ENCODE measurements at places on chromosomes 12 and 14.

- DNase-seq, result no peak
Measured at GRCh38 chr12:115846516-115846915, 431.0 kb downstream of the MED13L start.

DNA sequence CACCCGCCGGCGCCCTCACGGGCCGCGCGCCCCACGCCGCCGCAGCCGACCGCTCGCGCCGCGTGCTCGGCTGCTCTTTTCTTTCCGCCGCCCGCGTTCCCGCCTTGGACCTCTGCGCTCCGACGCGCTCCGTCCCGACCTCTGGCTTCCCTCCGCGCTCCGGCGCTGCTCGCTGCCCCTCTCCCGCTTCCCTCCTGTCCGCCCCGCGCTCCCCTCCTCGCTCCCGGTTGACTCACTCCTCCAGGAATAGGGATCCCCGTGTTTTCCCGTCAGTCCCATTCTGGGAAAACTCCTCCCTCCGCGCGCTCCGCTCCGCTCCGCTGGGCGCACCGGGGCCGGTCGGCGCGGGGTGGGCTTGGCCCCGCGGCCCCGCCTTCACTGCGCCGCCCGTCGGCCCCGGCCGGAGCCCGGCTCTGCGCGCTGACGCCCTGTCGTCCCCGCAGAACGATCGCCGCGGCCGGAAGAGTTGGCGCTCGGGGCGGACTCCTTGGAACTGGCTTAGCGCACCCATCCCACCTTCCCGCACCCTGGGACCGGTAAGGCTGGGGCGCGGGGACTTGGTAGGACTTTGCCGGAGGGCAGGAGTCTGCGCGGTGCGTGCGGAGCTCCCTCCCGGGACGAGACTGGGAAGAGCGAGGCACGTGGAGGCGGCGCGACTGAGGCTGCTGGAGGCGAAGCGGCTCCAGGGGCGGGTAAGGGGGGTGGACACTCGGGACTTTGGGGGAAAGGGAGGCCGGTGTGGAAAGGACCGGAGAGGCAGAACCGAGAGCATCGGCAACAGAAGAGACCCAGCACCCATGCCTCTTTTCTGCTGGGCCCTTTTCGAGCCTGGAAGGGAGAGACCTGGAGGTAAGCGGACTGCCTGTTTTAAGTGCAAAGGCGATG is 550 bp downstream of the TEAD4 start:
- DNase-seq, result peak; percentile 65

DNA sequence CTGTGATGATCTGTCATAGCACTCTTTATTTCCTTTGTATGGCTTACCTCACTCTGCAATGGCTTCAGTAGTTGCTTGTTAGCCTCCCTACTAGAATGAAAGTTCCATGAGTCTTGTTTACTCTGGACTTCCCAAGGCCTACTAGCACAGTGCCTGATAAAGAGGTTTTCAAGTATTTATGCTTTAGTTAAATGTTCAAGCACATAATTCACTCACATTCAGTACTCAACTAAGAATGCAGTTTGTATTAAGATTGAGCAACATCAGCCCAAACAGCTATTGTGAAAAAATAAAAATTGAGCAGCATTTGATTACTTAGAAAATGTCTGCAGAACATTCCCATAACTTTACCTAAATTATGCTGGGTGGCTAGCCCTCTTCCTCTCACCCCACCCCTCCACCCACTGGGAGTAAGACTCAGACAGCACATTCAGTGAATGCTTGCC is 158.9 kb upstream of the AMIGO2 start:
- no peak for DNase-seq

GRCh38 chr12:98060411-98060810 is 455.0 kb upstream of the TMPO start:
- no peak for DNase-seq

DNA sequence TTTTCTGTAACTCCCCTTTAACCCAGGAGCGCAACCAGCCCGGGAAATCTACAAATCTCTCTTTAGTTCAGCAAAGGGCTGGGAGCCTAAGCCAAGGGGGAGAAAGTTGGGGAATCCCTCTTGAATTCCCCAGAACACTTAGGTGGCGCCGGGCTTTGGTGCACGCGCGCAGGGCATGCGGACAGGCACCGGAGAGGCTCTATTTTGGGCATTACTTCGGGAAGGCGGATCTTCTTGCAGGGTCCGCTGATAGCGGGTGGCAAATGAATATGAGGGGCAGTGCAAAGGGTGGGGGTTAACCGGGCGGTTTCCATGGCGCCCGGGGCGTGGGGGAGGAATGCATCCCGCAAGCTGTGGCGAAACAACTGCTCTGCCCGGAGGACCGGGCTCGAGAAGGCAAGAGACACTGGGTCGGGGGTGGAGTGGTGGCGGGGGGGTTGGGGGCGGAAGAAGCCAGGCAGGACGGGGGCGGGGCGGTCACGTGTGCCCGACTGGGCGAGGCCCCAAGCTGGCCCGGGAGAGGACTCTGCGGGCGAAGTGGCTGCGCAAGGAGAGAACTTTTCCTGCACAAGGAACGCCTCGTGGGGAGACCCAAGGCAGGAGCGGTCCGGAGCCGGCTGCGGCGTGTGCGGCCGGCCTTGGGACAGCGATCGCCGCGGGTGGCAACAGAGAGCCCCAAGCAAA is at the start of gene FLVCR2:
FLVCR2 (plus strand) TSS at position 519 of the 684 bp plus-strand sequence. CDS start 353 bp downstream, outside the sequence.
- peak; percentile 83 for DNase-seq

DNA sequence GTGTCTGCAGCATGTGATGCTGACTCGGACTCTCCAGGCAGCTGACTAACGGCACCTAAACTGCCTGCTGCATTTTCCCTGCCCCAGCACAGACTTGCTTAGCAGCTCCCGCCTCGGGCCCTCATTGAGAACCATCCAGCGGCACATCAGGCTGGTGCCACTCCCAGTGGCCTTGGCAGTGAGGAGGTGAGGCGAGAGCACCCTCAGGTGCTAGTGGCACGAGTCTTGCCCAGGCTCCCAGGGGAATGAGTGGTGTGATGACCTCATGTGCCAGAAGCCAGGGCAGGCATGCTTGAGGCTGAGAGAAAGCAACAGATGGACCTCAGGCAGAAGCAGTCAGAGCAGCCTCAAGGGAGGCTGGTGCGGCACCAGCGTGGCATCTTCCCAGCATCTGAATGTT is 60.2 kb downstream of the PRKCH start:
- no peak for DNase-seq

DNA sequence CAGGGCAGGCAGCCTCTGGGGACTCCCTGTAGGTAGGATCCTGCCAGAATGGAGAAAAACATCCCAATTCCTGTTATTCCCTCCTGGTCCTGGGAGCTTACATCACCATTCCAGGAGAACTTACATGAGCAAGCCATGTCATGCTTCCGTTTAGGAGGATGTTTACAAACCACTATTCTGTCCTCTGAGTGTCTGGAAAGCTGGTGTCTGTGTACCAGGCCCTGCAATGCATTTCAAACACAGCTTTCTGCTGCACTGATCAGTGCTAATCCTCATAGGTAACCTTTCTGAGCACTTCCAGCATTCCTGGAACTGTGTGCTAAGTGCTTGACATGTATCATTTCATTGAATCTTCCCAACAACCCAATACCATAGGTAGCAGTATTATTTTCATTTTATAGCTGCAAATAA is 19.8 kb upstream of the MAP1LC3B2 start:
- no peak for DNase-seq

Data from GM10248 (cell line).